Mesothelial cell of epicardium (in vitro differentiated cells): ENCODE measurements at places on chromosomes 4 and X.
A peak's percentile ranks its signal among the peaks of the same experiment; 100 is the strongest.

GRCh38 chr4:145786261-145786660 lies 106.3 kb downstream of the C4orf51 start:
- H3K36me3 ChIP-seq = peaks cover 55% of the 10 kb centered on the region
- no peak for DNase-seq
- no peaks in the 10 kb centered on the region for H3K27me3 ChIP-seq
- no peaks in the 10 kb centered on the region for H3K4me1 ChIP-seq
- H3K4me3 ChIP-seq = no peak overlapping the region
- peak overlapping the region; percentile 67 for H3K27ac ChIP-seq

- DNase-seq = peak; percentile 10
- H3K27me3 ChIP-seq = no peaks in the 10 kb centered on the region
- peaks cover 2% of the 10 kb centered on the region for H3K36me3 ChIP-seq
- no peak overlapping the region for H3K4me3 ChIP-seq
- H3K4me1 ChIP-seq = peaks cover 14% of the 10 kb centered on the region
Measured at GRCh38 chr4:1646690-1647089, 37.4 kb downstream of the FAM53A start.

- no peaks in the 10 kb centered on the region for H3K36me3 ChIP-seq
- H3K27ac ChIP-seq = no peak overlapping the region
- H3K4me3 ChIP-seq = no peak overlapping the region
- DNase-seq = no peak
Measured at GRCh38 chr4:76533314-76533713, 98.3 kb downstream of the SHROOM3 start.

DNA sequence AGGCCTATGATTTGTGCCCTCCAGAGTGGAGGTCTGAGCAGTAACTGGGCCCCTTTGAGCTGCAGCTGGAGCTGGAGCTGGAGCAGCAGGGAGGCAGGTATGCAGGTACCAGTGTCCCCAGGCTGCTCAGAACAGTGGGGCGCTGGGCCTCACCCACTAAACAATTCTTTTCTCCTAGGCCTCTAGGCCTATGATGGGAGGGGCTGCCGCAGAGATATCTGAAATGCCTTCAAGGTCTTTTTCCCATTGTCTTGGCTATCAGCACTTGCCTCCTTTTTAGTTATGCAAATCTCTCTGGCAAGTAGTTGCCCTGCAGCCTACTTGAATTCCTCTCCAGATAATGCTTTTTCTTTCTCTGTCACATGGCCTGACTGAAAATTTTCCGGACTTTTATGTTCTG lies 79.7 kb upstream of the OTUD4 start:
- H3K4me3 ChIP-seq = no peak overlapping the region
- no peaks in the 10 kb centered on the region for H3K27me3 ChIP-seq
- no peak overlapping the region for H3K27ac ChIP-seq
